ENCODE measurements at places on chromosomes 11 and 22.

DNA sequence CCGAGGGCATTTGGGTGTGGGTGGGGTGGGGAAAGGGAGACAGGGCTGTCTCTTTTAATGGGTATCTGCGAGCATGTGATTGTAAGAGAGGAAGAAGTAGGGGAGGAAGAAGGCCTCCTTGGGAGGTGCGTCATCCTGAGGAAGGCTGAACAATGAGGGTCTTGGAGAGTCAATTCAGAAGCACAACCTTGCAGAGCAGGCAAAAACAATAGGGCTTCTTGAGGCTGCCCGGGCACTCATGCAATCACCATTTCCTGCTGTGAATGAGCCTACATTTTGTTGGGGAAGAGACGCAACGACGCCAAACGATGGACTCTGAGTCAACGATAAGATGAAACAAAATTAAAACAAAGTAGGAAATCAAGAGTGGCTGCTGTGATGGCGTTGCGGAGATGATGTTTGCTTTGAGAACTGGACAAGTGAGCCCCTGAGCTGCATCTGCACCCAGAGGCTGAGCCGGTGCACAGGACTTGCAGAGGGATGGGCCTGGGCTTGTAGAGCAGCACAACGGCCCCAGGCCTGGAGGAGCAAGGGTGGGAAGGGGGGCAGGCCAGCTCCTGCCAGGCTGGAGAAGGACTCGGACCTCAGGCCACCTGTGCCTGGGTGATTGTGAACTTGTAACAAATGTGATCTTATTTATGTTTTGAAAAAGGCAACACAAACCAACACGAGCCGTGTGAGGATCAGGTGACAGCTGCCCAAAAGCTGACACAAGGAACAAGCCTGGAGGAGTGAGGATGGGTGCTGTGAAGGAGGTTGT, 92.3 kb upstream of the B3GAT1 start:
- DNase-seq = no peak

GRCh38 chr22:41664490-41664889, 24.2 kb downstream of the SNU13 start:
- DNase-seq = no peak

DNA sequence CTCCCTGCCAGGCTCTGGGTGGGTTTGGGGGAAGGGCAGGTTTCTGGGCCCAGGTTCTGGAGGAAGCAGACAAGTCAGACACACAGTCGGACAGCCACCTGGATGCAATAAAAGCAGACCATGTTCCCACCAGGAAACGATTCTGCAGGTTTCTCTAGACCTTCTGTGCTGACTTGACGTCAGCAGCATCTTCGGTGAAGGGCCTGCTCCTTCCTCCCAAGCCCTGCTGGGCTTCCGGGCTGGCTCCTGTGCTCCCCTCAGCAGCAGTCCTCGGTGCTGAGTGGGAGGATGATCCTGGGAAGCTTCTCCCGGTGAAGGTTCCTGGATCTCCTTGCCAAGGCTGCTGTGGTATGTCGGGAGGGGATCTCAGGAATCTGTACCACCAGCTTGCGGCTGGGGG, 240.0 kb downstream of the GRIK4 start:
- no peak for DNase-seq

GRCh38 chr11:65654375-65655349, 8.1 kb downstream of the RELA start:
- no peak for DNase-seq

DNA sequence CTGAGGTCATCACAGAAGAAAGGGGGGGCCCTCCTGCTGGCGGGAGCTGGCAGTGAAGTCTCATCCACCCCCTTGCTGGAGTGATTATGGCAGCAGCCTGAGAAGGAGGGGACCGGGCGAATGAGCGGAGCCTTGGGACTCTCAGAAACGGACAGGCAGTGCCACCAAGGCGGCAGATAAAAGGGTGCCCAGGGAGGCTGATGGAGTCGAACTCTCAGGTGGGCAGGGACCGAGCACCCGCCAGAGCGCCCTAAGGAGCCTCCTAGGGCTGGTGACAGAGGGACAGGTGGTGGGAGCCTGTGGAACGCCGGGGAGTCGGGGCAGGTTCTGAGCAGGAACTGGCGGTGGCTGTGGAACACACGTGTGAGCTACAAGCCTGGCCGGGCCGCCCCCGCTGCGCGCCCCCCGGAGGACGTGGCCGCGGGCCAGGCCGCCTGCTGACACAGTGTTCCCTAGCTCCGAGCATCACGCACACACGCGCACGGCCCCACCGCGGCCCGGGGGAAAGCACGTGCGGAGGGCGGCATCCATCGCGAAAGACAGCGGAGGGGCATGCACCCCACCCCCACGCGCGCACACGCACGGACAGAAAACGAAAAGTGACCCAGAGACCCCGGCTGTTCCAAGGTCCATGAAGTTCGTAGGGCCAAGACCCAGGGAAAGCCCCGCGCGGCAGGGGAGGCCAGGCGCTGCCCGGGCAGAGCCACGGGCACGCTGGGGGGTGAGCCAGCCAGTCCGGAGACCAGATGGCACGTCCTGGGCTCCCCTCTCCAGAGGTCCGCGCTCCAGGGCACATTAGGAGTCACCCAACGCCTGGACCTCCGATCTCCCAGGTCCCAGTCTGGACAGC, 1.0 kb downstream of the VWCE start:
- peak; percentile 26 for DNase-seq

DNA sequence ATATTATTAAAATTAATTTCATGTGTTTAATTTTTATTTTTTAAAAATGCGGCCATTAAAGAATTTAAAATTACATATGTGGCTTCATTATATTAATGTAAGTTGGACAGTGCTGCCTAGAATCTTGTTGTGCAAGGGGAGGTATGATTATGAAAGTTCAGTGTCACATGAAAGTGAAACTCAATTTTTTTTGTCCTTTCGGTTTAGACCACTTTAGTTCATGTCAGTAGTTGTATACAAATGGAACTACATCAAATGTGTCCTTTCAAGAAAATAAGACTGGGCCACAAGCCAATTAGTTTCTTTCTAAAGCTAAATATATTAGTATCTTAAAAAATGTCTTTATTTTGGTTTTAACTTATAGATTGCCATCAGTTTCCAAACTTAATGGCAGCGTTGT, 35.7 kb downstream of the TBCEL start:
- DNase-seq = no peak

DNA sequence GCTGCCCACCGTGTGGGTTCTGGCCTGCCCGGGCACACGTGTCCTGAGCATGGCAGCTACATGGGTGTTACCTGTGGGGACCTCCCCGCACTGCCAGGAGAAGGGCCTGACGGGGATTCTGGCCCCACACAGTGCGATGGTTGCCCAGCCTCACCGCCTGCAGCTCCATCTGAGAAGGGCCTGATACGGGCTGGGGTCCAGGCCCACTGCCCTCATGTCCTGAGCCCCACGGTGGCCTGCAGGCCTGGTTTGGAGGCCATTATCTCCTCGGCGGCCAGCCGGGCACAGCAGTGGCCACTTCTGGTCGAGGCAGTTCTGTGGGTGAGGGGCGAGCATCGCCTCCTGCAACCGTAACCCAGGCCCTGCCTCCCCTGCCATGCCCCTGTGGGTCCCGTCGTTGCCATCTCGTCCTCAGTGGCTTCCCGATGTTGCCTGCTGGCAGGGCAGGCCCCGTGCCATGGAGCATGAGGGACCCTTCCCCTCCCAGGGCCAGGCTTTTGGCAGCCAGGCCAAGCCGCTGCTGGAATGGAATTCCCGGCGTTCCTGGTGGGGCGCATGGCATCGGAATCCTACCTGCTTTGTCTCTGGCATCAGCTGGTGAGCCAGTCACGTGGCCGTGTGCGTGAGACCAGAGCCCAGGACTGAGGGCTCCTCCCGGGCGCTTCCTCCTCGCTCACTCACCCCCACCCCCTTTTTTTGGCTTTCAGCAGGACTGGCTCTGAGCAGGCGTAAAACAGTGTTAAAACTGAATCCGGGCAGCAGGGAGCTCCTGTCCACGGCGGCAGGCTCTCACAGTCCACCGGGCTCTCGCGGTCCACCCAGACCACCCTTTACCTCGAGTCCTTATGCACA, 71.9 kb upstream of the PPARA start:
- DNase-seq = no peak

DNA sequence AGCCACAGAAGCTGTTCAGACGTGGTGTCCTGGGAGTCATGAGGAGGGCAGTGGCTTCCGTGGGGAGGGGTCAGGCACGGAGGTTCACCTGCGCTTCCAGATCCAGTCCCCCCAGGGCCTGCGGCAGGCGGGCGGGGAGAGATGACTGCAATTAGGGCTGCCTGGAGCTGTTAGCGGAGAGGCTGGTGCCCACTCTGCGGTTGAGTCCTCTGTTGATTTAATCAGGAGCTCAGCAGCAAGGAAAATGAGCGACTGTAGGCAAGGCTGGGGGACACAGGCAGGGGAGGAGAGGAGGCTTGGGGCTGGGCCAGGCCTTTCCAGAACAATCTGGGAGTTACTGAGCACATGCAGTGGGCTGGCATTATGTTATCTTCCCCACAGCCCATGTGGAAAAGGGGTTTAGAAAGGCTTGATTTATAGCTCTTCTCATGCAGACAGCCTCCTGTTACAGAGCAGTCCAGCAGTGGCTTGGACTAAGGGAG, 13.1 kb downstream of the PLCB3 start:
- DNase-seq = no peak

DNA sequence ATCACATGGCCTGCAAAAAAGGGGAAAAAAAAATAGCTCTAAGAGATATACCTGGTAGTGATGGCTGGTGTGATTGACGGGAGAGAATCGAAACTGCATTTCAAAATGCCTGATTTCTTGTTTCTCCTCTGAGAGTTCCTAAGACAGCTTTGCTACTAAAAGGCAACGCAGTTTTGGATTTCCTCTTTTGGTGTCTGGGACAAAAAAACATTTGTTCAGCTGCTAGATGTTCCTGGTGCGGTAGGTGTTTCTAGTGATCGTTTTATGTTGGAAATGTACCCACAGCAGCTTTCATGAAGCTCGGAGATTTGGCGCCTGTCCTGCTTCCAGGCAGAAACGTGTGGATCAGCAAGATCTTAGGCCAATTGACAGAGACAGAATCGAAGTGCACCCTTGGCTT, 18.1 kb downstream of the P2RX3 start:
- DNase-seq = no peak

DNA sequence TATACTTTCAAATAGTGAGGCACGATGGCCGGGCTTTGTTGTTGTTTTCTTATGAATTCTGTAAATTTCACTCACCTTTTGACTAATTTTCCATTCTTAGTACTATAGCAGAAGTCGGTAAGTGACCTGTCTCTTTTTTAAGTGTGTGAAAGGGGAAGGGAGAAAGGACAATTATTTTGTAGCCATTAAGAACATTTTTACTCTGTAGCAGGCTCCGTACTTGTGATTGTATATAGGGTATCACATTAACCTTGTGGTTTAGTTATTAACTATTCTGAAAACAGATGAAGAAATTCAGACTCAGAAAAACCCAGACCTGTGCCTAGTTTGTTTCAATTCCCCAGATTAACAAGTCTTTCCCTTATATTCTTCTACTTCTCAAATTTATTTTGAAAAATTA, 78.7 kb downstream of the CASP12 start:
- no peak for DNase-seq

DNA sequence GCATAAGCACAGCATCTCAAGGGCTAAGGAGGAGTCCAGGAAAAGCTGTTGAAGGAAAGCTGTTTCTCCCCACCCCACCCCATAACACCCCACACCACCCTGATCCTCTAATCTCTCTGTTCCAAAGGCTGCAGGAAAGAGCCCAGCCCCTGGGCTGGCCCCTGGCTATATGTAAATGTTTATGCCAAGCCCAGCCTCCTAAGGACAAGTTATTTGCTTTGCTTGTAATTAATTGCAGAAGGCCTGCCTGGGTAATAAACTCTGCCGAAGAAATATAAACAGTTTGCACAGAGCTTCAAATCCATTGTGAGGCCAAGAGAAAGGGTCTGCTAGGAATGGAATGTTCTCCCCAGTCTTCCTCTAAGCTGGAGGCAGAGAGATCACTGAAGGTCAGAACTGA, 21.2 kb downstream of the ARRB1 start:
- DNase-seq = no peak

GRCh38 chr22:37563153-37564081, 3.1 kb downstream of the CDC42EP1 start:
- DNase-seq = no peak

- DNase-seq = peak; percentile 18
These were observed 8.3 kb downstream of the SMTN start for GRCh38 chr22:31089160-31090100.

GRCh38 chr11:110525883-110526282, 96.1 kb downstream of the FDX1 start:
- DNase-seq = no peak

DNA sequence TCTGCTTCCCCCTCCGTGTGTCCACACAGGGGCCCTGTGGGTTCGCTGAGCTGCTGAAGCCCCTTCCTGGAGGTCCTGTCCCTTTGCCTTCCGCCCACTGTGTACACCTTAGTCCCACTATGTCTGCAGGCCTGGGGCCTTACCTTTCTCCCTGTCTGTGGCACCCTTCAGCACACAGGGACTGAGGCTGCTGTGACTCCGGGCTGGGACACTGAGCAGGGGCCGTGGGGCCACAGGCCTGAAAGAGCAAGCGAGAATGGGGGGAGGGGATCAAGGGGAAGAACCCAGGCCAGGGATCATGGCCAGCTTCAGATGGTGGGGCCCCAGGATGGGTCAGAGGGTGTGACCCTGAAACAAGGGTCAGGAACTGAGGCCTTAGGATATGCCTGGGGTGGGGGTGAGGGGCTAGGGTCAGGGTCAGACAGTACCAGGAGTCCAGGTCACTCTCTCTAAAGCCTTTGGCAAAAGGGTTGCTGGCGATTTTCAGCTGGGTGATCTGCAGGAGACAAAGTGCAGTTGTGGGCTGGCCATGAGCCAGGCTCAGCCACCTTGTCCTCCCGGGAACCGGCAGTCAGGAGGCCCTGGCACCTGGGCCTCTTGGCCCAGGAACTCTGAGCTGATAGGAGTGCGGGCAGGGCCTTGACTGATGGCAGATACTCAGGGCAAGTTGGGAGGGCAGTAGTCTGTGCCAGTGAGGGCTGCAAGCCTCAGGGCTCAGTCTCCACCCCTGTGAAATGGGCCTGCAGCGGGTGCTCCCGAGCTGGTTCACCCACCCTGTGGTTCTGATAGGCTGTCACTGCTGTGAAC, 2.6 kb upstream of the NUDT8 start:
- DNase-seq = no peak

DNA sequence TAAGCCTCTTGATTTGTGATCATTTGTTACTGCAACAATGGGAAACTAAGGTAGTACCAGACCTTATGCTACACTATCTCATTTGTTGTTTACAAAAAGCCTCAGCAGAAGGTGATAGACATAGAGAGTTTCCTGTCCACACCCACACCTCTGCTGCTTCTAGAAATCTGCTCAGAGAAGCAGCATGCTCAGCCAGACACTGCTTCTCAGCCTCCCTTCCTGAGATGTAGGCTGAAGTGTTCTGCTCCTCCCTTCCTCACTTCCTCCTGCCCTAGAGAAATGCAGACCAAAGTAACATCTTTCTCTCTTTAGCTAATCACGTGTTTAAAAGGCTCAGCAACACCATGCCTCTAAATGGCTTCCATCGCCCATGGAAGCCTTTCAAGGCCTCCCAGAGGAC, 88.4 kb downstream of the SLC1A2 start:
- DNase-seq = peak; percentile 68

GRCh38 chr11:93482556-93482955, 60.6 kb downstream of the SMCO4 start:
- DNase-seq = no peak

- no peak for DNase-seq
These were observed 14.3 kb upstream of the RANBP1 start for GRCh38 chr22:20101638-20102037.

Measured in stimulated activated naive CD4-positive, alpha-beta T cell (primary cell).